ENCODE measurements at places on chromosomes 3 and 15. TPM values are rescaled to one million over a fixed set of nuclear protein-coding genes. Genes with fewer than 3 reads are reported as not detected.

DNA sequence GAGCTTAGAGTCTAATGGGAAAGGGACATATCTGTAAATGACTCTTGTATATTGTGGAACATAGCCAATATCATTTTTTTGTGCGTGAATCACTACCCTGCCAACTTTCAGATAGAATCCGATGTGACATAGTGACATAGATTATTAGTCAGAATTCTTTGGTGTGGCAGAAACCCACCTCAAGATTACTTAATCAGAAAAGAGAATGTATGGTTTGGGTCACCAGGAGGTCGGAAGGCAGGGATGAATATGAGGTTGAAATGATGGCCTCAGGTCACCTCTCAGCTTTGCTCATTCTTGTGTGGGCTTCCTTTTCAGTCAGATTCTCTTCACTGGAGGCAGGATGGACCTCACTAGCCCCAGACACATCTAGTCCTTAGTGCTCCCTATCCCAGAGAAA lies 41.4 kb downstream of the SNAPC5 start:
- no peak for DNase-seq

GRCh38 chr3:123286308-123287023 lies 84.7 kb downstream of the SEC22A start:
- DNase-seq = peak; percentile 61

GRCh38 chr15:35933531-35933930 lies 387.6 kb upstream of the DPH6 start:
- no peak for DNase-seq

GRCh38 chr15:85531083-85531482 lies 150.7 kb downstream of the AKAP13 start:
- DNase-seq = peak; percentile 50

Gene H1-8
- not detected for total RNA-seq

- DNase-seq = peak; percentile 68
Observed at GRCh38 chr15:101288905-101289513, 6.0 kb downstream of the SNRPA1 start.

Gene FAM3D
- total RNA-seq = not detected

DNA sequence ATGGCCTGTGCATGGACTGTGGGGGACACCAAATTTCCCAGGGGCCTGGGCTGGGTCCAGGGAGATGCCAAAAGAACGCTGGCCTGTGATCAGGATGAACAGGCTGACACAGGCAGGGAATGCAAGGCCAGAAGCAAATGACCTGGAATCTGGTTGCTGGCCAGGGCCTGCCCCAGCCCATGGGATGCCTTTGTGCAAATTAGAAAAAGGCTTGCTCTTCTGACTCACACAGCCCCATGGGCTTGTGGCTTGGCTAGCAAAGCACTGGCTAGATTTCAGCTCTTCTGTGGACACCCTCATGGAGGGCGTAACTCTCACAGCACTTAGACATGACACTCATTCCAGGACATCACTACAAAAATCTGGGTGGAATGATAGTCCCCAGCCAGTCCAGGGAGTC lies 356.0 kb downstream of the SHQ1 start:
- DNase-seq = peak; percentile 83

DNA sequence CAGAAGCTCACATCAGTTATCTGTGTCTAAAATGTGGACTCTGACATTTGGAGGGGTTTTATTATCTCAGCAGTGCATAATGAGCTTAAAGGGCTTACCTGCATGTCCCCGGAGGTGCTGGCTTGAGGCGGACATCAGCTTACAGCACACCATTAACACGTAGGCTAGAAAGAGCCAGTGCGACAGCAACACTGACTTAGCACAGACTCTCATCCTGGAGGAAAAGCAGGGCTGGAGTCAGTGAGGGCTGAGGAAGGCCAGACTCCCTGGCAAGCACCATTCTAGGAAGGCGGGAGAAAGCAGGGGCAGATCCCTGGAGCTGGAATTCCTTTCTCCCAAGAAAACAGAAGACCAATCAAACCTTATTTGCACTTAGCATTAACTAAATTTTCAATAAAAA lies 51.7 kb downstream of the TAFA4 start:
- DNase-seq = no peak

- DNase-seq = no peak
Observed at GRCh38 chr15:82933576-82933975, 18.9 kb downstream of the HOMER2 start.

DNA sequence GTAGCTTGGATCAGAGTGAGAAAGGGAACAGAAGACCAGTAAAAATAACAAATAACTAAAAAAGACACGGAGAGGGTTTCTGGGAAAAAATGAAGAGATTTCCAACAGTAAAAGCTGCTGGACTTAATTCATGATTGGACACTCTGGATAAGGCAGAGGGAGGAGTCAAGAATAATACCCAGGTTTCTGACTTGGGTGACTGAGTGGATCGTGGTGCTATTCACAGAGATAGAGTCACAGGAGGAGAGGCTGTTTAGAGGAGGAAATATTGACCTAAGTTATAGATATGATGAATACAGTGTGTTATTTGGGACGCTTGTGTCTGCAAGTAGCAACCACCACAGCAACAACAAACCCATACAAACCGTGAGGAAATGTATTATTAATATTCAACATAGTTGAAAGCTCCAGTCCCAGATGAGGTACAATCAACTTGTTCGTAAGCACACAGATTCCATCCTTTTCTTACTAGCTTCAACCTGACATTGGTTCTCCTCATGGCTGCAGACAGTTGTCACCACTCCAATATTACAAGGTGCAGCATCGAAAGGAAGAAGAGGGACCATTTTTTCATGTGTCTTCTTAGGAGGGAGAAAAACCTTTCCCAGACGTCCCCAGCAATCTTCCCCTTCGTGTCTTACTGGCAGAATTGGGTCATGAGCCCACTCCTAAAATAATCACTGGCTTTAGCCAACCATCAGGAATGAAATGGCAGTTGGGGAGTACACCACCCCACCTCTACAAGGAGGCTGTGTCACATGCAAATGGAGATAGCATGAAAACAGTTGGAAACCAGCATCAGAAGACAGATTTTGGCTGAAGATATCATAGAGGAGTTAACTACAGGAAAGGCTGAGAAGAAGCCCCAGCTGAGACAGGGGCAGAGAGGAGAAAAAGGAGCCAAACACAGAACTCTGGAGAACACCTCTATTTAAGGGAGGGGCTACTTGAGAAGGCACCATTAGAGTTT lies 387.8 kb downstream of the SHQ1 start:
- DNase-seq = no peak

Gene UROC1
- under 0.01 TPM for total RNA-seq

DNA sequence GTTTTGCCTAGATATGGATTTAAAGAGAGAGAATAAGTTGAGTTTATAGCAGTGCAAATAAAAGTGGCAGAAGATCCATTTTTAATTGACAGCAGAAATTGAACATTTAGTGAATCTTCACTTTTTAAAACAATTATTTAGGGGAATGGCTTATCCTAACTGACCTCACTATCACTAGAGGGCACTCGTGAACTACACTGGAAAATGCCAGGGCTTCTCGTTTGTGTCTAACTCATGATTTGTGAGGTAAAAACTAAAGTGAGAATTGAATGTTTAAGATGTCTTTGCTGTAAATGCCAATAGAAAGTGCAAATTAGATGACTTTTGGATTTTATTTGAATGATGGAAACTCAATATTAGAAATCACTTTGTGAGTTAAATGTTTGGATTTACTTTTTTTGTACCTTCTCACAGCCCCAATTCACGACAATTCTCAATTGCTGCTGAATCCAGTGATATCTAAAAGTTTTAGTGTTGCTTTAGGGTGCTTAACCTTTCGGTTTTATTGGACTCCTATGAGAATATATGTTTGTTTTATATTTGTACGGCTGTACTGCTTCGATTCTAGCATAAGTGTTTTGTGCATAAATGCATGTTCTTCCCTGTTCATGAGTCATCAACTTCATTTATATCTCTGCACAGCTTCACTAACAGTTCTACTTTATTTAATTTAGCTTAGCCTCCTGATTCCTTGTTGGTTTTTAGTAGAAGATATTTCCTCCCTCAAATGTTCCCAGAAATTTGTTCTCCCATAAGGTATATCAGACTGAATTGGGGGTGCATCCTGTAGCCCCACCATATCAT lies 462.1 kb downstream of the MFSD1 start:
- DNase-seq = peak; percentile 52

GRCh38 chr3:14222900-14223594 lies 44.4 kb downstream of the LSM3 start:
- peak; percentile 80 for DNase-seq

Gene C3orf80
- total RNA-seq = 0.86 TPM

Gene POLQ
- 6.4 TPM for total RNA-seq

Gene FBN1
- 333 TPM for total RNA-seq

Gene ZMYND10
- total RNA-seq = 0.97 TPM

Gene ANKRD63
- total RNA-seq = not detected

- no peak for DNase-seq
Observed at GRCh38 chr15:35944945-35945585, 399.1 kb upstream of the DPH6 start.

Gene TRIM71
- not detected for total RNA-seq

Gene LMAN1L
- not detected for total RNA-seq

Gene THAP10
- total RNA-seq = 2.6 TPM

Gene SCG3
- not detected for total RNA-seq

Gene AMOTL2
- 236 TPM for total RNA-seq

- DNase-seq = peak; percentile 79
Observed at GRCh38 chr3:36679384-36680200, 84.8 kb downstream of the DCLK3 start.

Gene LRRC31
- total RNA-seq = not detected

Gene ABI3BP
- 4.2 TPM for total RNA-seq

- DNase-seq = no peak
Observed at GRCh38 chr15:51075826-51076523, 18.7 kb downstream of the TNFAIP8L3 start.

DNA sequence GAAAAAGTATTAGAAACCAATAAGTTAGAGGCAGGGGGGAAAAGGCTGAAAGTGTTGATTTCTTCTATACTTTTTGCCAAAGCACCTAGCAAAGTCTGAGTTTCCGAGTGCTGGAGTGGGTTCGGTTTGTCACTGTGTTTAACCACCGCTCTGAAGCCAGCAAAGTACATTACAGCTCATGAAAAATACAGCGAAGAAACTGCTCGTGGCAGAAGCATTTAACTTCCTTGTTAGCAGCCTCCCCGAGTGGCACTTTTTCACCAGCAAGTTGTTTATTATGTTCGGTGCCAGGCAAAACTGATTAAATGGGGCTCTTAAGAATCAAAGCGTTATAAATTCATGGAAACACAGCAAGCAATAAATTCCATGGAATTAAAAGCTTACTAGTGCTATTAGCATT lies 313.6 kb downstream of the FOXP1 start:
- DNase-seq = no peak

GRCh38 chr15:63436872-63437375 lies 55.3 kb upstream of the CA12 start:
- peak; percentile 86 for DNase-seq

- no peak for DNase-seq
Observed at GRCh38 chr15:101310508-101310907, 15.5 kb upstream of the SNRPA1 start.

DNA sequence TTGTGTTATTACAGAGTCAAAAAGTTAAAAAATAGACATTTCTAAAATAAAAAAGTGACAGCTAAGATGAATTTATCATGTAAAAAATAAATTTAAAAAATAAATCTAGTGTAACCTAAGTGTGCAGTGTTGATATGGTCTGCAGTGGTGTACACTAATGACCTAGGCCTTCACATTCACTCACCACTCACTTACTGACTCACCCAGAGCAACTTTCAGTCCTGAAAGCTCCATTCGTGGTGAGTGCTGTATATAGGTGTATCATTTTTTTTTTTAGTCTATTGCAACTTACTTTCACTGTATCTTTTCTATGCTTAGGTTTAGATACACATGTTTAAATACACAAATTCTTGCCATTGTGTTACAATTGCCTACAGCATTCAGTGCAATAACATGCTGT lies 459.4 kb upstream of the ROBO1 start:
- no peak for DNase-seq

Gene CYP19A1
- total RNA-seq = not detected

DNA sequence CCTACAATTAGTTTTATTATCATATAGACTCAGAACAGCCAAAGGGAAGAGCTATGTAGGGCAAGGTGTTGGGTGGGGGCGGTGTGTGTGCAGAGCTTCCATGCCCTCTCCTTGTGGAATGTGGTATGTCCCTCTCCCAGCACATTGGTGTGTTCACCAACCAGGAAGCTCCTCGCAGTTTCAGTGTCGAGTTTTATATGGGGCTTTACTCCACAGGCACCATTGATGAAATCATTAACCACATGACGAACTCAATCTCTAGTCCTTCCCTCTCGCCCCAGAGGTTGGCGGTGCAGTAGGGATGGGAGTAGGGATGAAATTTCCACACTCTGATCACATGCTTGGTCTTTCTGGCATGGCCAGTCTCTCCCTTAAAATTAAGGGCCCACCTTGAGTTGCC lies 13.6 kb upstream of the SRP14 start:
- no peak for DNase-seq

DNA sequence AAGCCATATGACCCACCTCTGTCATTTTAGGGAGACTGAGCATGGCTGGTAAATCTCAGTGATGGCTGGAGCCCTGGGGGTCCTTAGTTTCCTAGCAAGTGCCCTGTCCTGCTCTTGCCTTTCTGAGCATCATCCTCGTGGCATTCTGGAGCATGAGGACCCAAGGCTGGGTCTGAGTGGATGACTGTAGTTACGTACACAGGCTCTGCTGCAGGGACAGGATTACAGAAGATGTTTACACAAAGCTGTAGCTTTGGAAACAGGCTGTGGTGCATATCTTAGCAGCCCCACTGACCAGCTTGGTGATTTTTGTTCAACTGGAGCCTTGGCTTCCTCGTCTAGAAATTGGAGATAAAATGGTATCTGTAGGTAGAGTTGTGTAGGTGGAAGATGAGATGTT lies 272.9 kb upstream of the CTDSPL start:
- no peak for DNase-seq

GRCh38 chr15:41811432-41812195 lies 16.3 kb upstream of the JMJD7 start:
- DNase-seq = peak; percentile 88

Gene FRMD5
- total RNA-seq = 1.3 TPM

DNA sequence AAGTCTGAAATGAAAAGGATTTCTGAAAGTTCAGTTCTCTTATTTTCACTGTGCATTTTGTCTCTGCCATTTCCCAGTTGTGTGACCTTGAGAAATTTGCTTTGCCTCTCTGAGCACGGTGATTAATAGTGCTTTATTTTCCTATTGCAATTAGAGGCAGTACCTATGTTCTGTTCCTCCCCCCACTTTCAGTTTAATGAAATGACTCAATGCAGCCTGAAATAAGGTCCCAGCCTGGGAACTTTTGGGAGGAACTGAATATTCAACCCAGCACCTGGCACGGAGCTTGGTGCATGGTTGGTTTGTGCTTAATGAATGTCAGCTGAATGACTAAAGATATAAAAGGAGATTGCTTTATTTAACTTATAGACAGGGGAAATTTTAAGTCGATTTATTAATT lies 352.6 kb downstream of the PDCD6IP start:
- DNase-seq = no peak
